ENCODE measurements at places on chromosomes 2 and 18.

DNA sequence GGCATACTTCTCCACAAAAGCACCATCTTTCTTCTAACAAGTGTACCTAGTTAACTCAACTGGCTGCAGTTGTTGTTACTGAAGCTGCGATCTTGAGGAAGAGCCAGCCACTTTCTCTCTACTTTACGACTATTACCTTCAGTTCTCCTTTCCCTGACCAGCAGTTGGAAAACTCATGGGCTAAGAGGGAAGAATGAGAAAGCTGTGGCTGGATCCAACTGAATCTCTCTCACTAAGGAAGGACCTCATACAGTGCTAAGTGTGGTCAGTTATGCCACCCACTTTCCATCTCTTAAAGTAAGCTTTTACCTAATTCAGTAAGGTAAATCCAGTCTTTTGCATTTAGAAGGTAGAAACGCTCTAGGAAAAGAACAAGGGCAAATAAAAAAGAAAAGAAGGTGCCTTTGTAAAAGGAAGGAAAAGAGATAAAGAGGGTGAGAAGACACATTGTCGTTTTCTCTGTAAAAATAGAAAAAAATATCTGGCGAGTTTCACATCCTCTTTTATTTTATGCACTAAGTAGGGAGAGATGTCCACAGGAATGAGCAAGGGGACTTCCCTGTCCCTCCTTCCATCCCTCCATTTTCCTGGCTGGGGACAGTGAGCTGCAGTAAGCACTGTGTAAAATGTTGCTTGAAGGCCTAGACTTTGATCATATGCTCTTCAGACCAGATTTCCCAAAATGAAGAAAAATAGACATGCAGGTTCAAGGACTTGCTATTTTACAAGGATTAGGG lies 73.4 kb downstream of the PLEKHM3 start:
- no peak for DNase-seq

- DNase-seq: peak; percentile 63
These were observed 1.2 kb upstream of the CHMP1B start for GRCh38 chr18:11849841-11850634.

- DNase-seq: no peak
These were observed 234.0 kb upstream of the RAB12 start for GRCh38 chr18:8375249-8375648.

DNA sequence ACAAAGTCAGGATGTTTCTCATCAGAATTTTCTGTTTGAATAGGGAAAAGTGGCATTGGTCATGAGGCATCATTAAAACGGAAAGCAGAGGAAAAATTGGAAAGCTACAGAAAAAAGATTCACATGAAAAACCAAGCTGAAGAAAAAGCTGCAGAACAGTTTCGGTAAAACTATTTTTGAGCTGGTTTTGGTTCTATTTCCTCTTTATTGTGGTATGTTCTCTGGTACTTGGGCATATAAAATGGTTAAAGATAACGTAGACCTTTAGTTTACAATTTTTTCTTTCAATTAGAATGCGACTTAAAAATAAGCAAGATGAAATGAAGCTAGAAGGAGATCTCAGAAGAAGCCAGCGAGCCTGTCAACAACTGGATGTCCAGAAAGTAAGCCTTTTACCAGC lies 7.6 kb downstream of the GPATCH11 start:
- no peak for DNase-seq

- DNase-seq: no peak
These were observed 206.5 kb downstream of the PRKCE start for GRCh38 chr2:45857867-45858520.

GRCh38 chr2:1605102-1606045 lies 138.9 kb downstream of the PXDN start:
- no peak for DNase-seq

DNA sequence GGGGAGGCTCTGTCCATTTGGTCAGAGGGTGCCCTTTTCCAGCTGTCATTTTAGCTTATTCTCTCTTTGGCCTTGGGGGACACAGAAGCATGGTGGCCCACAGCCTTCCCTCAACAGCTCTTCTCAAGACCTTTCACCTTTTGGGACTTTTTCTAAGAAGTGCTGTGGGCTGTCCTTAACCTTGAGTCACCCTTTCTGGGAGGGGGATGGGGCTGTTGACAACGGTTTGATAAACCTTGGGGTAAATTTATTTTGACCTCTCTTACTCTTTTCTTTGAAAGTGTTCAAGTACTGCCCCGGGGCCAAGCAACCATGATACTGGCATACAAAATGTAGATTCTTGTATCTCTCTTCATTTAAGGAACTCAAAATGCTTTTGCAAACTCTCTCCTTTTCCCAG lies 13.7 kb downstream of the IGFBP5 start:
- no peak for DNase-seq

- DNase-seq: no peak
These were observed 17.2 kb downstream of the THOC1 start for GRCh38 chr18:250685-251084.

DNA sequence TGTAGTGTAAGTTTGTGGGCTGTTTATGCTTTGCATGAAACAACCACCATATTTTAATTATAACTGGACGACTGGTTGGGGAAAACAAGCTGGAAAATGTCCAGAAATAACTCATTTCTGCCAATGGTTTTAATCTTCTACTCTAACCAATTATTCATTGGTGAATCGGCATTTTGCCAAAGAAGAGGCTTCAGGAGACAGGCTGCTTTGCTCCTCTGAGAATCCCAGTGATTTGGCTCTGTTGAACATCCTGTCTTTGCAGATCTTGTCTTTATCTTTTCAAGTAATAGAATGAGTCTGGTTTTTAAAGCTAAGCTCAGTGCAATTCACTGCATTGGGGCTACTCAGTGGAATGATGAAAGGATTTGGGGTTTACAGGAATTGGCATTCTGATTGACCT lies 109.6 kb downstream of the APOB start:
- DNase-seq: no peak

DNA sequence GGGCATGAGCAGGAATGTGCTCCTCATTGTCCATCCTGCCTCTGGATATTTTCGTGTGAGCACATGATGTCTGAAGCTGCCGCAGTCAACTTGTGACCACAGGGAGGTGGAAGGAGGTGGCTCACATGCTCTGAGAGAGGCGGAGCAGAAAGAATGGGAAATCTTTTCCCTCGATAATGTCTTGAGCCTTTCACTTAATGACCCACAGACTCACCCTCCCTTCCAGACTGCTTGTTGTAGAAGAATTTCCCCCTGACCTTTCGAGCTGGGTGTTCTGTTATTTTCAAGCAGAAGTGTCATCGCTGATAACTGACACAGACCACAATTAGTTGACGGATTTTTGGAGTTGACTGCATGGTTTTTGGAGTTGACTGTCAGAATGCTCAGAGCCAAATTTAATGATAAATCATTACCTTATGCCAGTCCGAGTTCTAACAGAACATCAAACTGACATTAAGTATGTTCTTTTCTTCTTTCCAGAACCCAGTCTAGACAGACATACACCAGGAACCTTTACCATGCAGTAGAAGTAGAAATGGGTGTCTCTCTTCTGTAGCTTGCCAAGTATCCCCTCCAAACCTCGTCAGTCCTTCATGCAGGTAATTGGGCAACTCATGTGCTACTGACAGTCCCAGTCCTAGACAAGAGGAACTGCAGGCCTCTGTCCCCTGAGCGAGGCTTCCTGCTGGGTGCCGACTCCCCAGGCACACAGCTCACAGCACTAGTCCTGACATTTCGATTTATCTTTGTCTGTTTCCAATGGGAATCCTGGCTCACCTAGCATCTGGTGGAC lies 29.4 kb upstream of the RTTN start:
- no peak for DNase-seq

DNA sequence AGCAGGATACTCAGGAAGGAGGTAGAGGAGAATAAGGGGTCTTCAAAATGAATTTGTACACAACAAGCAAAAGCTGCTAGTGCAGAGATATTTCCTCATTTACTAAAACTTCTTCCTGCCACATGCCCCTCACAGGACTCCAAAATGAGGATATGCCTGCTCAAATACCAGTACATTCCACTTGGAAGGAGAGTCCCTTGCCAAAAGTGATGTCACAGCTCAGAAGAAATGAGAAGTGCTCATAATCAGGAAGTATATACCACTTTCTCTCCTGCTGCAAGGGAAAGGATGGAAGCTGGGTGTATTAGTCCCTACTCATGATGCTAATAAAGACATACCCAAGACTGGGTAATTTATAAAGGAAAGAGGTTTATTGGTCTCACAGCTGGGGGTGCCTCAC lies 87.7 kb upstream of the FSHR start:
- no peak for DNase-seq

DNA sequence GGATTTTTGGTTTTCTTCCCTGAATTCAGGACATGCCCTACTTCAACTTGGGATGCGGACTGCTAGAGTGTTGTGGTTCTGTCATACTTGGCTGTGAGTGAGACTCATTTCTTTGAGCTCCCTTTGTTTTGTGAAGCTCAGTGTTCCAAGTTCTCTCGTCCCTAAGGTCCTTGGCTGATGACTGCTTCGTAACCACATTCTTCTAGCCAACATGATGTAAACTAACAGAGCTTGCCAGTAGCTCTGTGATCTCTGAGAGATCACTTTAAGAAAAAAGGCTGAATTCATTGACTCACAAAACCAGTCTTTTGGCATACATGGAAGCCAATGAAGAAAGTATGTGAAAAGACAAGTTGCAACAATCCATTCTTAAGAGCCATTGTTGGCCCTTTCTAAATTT lies 96.9 kb upstream of the MSTN start:
- no peak for DNase-seq

GRCh38 chr2:180000434-180000833 lies 6.7 kb downstream of the CWC22 start:
- DNase-seq: no peak

- DNase-seq: no peak
These were observed 907 bp downstream of the FHL2 start for GRCh38 chr2:105397953-105398335.

DNA sequence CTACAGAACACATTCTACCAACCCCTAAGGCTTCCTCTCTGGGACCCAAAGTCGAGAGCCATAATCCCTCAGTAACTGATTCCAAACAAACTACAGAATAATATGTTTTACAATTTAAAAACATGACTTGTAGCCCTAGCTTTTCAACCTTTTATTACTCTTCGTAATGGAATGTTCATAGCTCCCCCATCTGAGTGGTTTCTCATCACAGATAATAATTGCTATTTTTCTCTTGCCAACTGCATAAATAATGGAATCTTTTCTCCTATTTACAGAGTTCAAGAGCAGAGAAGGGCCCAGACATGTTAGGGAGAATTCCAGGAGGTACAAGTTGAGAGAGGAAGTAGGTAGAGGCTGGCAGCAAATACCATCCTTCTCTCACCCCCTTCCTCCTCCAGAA lies 59.9 kb upstream of the CERS6 start:
- no peak for DNase-seq

DNA sequence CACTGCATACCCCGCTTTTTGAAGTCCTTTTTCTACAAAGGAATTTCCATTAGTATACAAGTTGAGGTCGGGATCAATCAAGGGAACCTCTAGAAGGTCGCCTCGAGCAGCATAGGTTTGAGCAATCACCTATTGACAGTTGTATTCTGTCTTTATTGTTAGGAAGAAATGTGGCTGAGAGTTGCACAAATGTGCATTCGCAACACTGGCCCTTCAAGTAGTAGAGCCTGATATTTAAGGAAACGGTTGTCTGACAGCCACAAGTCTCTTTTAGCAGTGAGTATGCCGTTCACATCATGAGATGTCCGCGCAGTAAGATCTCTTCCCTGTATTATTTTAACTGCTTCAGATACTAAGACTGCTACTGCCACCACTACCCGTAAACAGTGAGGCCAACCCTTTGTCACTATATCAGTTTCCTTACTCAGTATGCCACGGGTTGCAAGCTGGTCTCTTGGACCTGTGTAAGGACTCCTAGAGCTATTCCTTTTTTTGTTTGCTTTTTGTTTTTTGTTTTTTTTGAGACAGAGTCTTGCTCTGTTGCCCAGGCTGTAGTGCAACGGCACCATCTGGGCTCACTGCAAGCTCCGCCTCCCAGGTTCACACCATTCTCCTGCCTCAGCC lies 10.0 kb upstream of the STARD7 start:
- no peak for DNase-seq

GRCh38 chr18:23032030-23032582 lies 99.0 kb downstream of the RBBP8 start:
- DNase-seq: peak; percentile 12

DNA sequence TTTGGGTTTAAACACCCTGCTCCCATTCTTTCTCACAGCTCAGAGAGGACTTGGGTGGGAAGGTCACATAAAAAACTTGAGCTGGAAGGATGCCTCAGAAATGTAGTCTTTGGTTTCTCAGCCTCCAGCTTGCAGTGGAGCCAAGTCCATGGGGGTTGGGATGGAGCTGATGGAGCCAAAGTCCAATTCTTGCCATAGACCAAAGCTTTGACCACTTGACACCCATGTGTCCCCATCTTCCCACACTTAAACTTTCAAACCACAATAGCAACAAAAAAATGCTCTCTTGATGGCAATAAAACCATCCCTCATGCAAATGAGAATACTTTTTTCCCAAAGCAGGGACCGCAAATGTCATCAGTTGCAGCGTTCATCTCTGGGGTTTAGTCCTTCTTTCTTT lies 14.7 kb upstream of the DAW1 start:
- DNase-seq: no peak

DNA sequence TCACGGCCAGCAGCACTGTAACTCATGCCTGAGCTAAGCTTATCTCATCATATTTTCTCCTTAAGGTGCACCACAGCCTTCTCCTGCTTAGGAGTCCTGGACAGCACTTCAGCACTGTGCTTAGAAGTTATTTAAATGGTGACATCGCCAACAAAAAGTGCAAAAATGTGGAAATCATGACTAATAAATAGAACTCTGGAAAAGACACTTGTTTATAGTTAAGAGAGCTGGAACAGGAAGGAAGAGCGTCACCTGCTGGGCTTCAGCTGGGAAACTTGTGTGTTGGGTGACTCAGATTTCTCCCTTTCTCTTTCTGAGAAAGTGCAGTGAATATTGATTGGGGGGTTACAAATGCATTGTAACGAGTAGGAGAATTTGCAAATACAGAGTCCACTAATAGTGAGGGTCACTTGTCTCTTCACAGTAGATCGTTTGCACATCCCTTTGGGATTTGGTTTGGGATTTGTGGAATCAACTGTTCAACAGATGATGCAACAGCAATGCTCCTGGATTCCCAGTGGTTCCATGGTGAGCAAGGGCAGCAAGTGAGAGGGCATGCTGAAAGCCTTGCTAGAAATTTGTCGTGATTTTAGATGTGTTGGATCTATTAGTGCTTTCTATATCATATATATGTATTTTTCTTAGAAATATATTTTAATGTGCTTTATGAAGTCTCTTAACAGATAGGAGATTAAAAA lies 84.2 kb downstream of the DOK6 start:
- DNase-seq: peak; percentile 79
